Body of pancreas (tissue), 4 donors: ENCODE measurements at places on chromosomes 6 and 20.

DNA sequence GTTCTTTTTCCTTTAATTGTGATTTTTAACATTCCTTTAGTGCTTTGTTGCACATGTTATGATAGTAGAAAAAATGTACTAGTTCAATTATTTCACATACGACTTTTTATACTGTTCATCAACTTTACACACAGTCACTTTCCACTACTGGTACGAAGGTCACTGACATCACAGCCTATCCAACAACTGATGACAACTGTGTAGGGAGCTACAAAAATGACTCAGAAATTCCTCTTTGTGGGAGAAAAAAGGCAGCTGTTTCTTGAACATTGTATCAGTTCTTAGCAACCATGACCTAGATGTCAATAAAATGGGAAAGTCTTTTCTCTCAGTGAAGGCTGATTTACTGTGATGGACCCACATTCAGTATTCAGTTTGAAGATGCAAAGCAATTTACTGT is 7.0 kb upstream of the ID4 start:
- DNase-seq: no peak

- DNase-seq: no peak
Observed at GRCh38 chr6:26128013-26128771, 41.0 kb downstream of the HFE start.

DNA sequence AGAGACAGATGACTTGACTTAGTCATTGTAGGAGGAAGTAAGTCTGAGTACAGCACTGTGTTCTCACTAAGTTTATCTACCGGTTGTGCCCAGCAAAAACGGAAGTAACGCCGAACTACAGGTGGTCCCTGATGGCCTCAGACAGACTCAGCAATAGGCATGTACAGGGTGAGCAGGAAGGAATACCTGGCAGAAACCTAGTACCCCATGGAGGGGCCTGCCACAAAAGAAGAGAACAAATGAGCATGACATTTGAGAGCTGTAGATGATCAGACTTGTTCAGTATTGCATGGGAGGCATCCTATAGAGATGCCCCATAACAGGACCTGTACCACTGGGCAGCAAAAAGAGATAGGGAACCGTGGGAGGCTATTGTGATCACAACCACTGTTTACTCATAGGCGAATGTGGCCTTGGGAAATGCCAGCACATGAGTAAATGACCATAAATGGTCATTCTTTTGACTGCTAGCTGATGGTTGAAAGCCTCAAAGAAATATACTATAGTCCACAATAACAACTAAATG is 106.4 kb upstream of the TAB2 start:
- no peak for DNase-seq

GRCh38 chr6:138986578-138986977 is 1.5 kb downstream of the REPS1 start:
- DNase-seq: no peak

- DNase-seq: no peak
Observed at GRCh38 chr6:119171864-119172588, 93.6 kb upstream of the FAM184A start.

DNA sequence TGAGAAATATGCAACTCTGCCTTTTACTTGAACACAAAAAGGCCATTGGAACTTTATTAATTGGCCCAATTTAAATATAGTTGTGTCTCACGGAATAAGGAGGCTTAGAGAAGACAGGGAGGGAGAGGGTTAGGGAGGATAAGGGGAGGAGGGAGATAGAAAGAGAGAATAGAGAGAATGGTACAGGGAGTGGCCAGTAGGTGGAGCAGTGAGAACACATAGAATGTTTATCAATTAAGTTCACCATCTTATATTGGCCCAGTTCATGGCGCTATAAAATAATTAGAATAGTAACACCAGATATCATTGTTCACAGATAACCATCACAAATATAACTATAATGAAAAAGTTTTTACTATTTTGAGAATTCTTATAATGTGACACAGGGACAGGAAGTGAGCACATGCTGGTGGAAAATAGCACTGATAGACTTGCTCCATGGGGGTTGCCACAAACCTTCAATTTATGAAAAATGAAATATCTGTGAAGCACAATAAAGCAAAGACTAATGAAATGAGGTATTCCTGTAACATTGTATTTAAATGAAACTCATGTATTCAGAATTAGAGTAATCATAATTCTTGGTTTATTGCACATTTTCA is 374.1 kb upstream of the MANEA start:
- peak; percentile 12 for DNase-seq

DNA sequence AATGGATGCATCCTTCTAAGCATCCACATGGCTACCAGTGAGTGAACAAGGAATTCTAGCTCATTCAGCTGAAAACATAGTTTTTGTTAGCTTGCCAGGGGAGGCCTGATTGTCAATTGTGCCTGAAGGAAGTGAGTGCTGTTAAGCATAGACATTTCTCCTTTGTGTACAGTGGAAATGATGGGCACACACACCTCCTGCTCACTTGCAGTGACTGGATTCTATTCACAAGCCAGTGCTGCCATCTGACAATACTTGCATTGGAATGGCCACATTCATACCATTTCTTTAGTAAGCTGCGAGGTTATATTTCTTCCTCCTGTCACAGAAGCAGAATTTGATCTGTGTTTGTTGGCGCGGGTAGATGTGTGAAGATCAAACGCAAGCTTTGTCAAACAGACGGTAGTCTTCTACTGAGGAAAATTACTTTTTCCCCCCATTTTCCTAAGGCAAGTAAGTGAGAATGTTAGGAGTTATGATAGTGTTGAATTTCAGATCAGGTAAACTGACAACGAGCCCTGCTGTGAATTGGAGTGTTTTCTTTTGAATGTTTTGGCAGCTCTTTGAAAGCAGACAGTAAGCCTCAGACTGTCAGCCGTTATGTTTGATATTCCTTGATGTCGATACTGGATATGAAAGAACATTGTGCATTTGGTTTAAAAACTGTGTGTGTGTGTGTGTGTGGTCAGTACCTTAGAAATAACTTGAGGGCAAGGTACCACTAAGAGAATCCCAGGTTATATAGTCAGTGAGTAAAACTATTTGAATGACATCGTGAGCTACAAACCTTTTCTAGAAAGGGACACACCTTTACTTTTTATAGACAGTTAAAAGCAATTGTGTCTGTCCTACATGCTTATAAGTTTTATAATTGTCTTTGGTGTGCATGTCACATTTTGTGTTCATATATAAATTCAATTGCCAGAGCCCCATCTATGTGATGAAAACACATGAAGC is 84.2 kb upstream of the BMP2 start:
- DNase-seq: no peak

DNA sequence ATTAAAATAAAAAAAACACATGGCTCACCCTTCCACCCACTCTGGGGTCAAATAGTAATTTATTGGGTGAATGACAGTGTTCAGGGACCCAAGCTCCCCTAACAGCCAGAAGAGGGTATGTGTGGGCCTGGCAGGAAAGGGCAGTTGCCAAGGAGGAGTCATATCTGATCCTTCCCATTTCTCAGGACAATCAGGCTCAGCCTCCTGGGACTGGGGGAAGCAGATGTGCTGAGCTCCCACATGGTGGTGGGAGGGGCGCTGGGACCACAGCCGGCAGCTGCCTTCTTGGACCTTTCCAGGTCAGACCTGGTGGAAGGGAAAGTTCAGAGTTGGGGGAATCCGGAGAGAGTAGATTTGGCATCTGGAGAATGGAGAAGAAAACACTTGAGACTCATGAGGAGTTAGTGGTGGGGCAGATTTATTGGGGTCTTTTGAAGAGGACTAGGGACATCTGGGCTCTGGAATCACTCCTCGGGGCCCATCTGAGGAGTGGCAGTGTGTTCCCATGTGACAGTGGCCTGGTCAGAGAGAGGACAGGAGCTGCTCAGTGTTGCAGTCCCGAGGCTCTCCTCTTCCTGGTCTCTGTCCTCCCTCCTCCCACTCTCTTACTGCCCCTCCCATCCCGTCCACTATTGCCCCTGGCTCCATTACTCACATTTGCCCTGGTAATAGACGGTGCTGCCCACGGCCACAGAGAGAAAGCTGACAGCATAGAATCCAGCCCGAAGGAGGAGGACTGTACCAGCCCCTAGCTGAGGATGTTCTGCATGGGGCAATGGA is 3.0 kb downstream of the LST1 start:
- no peak for DNase-seq

GRCh38 chr6:129686941-129687627 is 22.9 kb downstream of the ARHGAP18 start:
- DNase-seq: peak; percentile 38

GRCh38 chr20:19231359-19232035 is 19.1 kb downstream of the SLC24A3 start:
- no peak for DNase-seq

- peak; percentile 50 for DNase-seq
Observed at GRCh38 chr6:99613409-99613704, 6.7 kb downstream of the PRDM13 start.

DNA sequence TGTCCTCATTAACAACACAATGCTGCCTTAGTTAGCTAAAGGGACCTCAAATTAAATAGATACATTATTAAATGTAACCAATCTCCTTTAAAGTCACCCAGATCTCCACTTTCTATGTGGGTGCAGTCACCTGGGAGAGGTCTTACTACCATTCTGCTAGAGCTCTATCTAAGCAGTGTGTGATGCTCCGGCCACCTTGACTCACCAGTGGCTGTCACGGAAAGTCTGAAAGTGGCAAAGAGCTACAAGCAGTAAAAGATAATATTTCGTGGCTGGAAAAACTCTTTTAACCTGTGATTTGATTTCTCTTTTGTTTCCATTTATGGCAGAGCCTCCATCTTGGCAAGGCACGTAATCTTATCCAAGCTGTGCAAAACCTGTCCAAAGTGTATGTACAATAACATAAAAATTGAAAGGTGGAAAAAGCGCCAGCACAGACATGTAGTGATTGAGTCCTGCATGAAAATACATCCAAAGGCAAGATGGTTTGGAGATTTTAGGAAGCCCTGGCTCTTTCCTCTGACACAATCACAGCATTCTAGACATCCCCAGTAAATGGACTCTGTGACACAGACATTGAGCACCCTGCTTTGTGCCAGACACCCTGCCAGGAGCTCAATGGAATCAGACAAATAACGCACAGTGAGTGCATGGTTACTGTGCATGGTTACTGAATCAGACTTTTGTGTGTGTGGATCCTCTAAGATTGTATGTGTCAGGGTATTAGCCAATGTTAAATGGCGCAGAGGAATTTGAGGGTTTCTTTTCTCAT is 116.6 kb downstream of the ADAT2 start:
- no peak for DNase-seq

- peak; percentile 94 for DNase-seq
Observed at GRCh38 chr6:33727932-33728331, 16.4 kb upstream of the UQCC2 start.

DNA sequence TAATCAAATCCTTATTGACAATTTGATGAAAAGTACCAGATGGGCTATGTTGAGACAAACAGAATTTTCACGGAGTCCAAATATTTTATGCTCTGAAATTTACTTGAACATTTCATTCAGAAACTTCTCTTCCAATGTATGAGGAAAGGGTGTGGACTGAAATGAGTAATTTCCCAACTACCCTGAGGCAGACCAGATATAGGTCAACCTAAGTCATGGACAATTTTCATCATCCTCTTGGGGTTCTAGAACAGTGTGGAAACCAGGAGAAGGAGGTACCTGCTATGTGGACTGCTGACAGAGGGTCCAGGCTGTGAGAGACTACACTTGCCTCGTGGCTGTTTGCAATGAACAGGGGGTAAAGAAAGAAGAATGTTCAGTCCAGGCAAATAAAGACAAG is 323.0 kb downstream of the ESR1 start:
- no peak for DNase-seq

DNA sequence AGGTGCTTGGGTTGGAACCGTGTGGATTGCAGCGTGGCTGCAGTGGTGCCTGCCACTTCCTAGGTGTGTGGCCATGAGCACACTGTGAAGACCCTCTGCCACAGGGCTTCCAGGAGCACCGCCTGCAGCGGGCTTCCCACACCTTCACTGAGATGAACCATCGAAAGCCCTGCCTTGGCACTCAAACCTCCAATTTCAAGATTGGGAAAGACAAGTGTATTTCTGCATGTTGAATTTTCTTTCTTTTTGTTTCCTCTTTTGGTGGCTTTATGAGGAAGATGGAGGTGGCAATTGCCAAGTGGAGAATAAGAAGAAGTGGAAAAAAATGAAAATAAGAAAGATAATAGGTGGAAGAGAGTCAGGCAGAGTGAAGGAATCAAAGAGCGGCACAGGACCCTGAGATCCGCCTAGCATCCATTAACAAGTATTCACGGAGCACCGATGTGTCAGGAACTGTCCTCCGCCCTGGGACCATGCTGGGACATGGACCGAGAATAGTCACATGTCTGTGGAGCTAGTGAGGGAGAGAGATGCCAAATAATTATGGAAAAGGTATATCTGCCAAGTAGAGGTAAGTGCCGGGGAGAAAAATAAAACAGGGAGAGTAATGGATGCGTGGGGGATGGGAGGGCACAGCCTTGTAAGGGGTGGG is 159.9 kb downstream of the BCAS1 start:
- DNase-seq: no peak

DNA sequence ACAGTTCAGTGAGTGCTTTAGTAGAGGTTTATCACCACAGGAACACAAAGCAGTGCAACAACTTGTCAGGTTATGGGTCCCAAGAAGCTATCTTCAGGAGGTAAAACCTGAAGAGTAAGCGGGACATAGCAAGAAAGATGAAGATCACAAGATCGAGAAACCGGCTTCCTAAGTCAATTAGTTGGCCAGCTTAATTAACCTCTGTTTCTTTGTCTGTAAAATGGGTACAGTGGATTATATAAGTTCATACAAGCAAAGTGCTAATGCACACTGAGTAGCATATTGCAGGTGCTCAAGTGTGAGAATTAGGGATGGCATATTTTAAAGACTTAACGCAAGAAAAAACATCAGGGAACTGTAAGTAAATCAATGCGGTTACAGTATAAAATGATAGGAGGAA is 12.5 kb downstream of the FBXO30 start:
- DNase-seq: no peak

DNA sequence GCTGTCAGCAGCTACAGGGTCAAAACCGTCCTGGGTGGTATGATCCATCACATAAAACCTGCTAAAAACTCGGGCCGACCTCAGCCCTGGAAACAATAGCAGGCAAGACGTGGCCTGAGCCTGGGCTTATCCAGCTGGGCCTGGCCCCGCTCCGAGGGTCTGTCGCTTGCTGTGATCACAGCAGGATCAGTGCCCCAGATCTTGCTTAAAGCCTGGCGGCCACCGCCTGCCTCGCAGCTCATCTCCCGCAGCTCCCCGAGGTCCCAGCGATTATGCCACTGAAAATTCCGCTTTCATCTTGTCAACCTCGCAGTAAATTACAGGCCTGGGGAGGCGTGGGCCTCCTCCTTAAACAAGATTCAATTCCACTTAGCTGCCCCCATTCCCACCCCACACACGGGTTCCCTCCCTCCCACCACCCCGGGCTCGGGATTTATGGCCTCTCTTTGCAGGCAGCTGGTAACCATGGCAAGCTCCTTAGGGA is 40.1 kb downstream of the CDH22 start:
- DNase-seq: no peak

GRCh38 chr6:109091314-109092024 is 3.2 kb downstream of the SESN1 start:
- no peak for DNase-seq

GRCh38 chr6:20718705-20719653 is 184.7 kb downstream of the CDKAL1 start:
- DNase-seq: no peak

- DNase-seq: no peak
Observed at GRCh38 chr6:16483315-16483875, 245.0 kb downstream of the GMPR start.
